ENCODE measurements at places on chromosomes 16 and 17. TPM values are rescaled to one million over a fixed set of nuclear protein-coding genes. Genes with fewer than 3 reads are reported as not detected.

Gene PRSS33
- total RNA-seq = not detected

Gene ALOX15B
- not detected for total RNA-seq

Gene TNFRSF17
- 6.2 TPM for total RNA-seq

Gene RASD1
- total RNA-seq = not detected

Gene TP53
- total RNA-seq = 14.0 TPM

Gene ARMC7
- total RNA-seq = 6.1 TPM

Gene DLG4
- 8.5 TPM for total RNA-seq

Gene FSCN2
- total RNA-seq = 0.63 TPM

Gene DNASE1L2
- total RNA-seq = 5.2 TPM

DNA sequence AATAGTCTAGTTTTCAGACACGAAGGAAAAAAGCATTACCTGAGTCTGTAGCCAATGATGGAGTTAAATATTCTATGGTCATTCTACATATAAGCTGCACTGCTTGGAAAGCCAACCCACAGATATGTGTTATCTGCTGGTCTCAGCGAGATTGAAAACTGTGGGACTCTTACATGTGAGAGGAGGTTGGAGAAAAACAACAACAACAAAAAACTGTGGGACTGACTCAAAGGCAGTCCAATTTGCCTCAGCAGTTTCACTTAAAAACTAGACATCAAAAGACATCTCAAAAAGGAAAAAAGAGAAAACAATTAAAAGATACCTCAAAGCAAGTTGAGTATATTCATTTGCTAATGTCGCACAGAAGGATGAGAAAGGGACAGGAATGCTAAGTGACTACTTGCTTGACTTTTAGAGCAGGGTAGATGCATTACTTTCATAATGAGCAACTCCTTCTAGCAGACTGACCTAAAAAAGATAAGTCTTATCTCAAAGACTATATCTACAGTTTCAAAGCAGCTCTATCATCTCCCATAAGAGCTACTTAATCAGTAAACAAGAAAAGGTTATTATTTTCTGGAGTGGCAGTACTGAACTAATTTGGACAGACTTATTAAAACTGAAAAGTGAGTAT is 35.5 kb upstream of the ITGA2B start:
- no peak for DNase-seq

- DNase-seq = peak; percentile 55
Observed at GRCh38 chr17:57636985-57637665, 108.0 kb downstream of the CCDC182 start.

DNA sequence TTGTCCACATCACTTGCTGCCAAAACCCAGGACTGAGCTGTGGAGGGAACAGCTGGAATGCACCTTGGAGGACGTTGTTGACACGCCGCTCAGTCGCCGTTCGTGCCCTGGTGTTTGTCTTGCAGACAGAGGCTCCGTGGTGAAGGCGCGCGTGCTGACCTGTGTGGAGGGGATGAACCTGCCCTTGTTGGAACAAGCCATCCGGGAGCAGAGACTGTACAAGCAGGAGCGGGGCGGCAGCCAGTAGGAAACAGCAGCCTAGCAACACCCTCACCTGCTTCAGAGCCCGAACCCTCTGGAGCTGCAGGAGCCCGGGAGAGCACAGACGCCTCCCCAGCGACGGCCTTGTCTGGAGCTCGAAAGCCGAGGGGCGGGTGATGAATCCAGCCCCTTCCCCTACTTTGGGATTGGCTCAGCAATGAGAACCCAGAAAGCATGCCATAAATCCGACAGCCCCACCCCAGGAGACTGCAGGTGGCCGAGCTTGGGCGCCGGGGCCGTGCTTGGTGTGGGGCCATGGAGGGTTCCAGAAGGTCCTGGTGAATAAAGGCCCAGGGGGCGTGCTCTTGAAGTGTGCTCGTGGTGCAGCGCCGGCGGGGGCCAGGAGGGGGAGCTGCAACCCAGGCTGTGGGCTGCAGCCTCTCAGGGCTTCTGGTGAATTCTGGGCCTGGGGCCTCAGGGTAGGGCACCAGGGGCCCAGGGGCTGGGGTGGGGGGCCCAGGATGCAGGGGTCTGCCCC is 470 bp upstream of the CDK3 start:
- DNase-seq = peak; percentile 92

DNA sequence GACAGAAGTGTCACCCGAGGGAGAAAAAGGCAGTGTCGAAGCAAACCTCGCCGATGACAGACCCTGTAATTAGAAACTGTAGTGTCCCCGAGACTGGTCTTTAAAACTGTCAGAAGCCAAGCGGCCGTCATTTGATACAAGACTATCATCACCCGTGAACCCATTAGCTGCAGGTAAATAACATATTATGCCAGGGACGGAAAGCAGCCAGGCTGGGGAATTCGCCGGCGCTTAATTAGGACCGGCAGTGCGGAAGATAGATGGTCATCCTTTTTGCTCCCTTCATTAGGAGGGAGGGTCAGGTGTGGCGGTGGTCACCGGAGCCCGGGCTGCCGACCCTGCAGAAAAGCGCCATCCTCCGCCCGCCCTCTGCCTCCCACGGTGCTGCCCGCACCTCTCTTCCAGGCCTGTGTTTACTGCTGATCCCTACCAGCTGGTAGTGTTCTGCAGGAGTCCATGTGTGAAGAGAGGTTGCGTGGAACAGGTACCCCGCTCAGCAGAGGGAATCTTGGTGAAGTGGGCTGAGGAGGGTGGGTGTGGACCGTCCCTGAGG is 109.4 kb upstream of the GSE1 start:
- DNase-seq = no peak

DNA sequence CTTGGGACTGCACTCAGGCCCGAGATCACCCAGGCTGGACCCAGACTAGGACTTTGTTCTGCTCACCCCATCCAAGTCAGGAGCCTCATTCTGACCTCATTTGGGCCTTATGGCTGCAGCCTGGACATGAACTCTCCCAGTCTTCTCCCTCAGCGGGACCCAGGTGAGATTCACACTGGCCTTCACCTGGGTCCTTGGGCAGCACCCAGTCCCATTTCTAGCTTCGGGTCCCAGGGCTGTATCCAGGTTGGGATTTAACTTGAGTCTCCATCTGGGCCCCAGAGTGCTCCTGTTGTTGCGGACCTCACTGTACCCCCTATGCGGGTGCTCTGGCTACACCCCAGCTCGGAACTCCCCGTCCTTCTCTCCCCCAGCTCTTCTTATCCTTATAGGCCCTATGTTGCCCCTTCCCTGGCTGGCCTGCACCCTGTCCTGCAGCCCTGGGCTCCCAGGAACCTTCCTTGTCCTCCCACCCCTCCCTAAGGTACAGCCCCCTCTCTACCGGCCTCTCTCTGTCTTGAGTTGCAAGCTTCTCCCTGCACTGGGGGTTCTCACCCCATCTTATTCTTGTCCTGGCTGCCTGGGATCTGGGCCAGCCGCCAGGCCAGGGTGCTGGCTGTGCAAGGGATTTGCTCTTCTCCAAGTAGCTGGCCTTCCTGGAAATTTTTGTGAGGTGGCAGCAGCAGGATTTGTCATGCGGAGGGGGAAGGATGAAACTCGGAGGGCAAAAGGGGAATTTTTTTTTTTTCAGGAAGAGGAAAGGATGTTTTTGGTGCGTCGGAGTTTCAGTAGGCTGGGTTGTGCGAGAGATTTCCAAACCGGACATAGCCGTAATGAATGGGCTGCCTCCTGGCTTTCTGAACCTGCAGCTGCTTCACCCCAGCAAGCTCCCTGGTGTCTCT is 904 bp downstream of the MAP2K3 start:
- no peak for DNase-seq

GRCh38 chr16:15873301-15873700 is 15.1 kb downstream of the CEP20 start:
- DNase-seq = no peak

- no peak for DNase-seq
Observed at GRCh38 chr16:55690841-55691240, 35.1 kb downstream of the SLC6A2 start.

- DNase-seq = no peak
Observed at GRCh38 chr16:57800200-57801097, 1.8 kb downstream of the KIFC3 start.

DNA sequence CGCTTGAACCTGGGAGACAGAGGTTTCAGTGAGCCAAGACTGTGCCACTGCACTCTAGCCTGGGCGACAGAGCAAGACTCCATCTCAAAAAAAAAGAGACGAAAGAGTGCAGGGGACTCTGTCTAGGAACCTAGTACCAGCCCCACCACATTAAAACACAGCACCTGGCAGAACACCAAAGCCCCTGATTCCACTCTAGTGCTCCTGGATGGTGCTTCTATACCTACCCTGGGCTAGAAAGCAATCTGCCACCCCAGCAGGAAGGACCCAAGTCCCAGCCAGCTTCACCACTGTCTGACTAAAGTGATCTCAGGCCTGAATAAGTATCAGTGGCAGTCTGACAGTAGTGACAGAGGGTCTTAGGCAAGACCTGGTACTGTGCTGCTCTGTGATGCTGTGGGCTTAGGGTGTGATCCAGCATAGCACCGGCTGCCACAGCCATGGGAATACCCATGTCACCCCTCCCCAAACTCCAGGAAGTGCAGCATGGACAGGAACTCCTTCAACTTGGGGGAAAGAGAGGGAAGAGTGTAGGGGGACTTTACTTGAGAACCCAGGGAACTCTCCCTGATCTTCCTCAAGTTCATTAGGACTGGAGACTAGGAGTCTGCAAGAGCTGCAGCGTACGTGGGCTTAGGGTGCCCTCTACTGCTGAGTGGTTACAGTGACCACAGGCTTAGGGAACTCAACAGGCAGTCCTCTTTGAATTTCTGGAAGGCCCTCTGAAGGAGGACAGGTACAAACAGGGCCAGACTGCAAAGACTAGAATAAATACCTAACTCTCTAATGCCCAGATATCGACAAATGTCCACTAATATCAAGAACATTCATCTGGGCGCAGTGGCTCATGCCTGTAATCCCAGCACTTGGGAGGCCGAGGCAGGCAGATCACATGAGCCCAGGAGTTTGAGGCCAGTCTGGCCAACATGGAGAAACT is 30.0 kb upstream of the RNF43 start:
- peak; percentile 93 for DNase-seq

DNA sequence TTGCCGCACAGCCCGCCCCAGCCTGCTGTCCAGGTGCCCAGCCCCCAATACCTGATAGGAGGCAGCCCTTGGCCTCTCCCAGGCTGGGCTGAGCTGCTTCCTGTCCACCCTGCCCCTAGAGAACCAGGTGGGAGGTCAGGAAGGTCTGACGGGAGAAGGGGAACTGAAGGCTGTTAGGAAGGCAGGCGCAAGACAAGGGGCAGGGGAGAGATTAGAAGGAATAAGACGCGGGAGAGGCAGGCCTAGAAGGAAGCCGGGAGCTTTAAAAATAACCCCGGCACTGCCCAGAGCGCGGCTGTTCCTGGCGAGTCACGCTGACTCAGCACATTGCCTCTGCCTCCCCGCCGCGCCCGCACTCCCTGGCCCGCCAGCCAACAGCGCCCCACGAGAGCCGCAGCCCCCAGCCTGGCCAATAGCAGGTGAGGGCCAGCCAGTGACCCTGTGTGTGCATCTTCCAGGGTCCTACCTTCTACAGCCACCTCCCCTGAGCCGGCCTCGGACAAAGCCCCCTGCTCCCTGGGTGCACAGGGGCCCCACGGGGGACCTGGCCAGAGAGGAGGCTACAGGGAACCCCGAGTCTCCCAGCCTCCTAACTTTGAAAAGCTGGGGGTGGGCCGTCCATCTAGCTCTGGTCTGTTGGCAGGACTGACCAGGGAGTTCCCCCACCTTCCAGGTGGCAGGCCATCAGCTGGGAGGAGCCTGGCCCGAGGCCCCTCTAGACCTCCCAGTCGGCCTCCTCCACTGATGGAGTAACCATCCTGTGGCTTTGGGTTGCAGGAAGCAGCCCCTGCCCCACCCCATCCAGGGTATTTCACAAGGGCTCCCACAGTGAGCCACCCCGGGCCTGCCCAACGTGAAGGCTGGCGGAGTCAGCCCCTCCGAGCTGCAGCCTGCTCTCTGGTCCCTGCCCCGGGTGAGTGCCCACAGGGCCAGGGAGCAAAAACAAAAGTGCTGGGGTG is 4.0 kb downstream of the MAFG start:
- no peak for DNase-seq

GRCh38 chr17:57260325-57261083 is 4.2 kb downstream of the MSI2 start:
- no peak for DNase-seq

- no peak for DNase-seq
Observed at GRCh38 chr17:42502926-42503325, 33.1 kb upstream of the NAGLU start.

GRCh38 chr17:81034168-81034777 is 678 bp upstream of the BAIAP2 start:
- no peak for DNase-seq

DNA sequence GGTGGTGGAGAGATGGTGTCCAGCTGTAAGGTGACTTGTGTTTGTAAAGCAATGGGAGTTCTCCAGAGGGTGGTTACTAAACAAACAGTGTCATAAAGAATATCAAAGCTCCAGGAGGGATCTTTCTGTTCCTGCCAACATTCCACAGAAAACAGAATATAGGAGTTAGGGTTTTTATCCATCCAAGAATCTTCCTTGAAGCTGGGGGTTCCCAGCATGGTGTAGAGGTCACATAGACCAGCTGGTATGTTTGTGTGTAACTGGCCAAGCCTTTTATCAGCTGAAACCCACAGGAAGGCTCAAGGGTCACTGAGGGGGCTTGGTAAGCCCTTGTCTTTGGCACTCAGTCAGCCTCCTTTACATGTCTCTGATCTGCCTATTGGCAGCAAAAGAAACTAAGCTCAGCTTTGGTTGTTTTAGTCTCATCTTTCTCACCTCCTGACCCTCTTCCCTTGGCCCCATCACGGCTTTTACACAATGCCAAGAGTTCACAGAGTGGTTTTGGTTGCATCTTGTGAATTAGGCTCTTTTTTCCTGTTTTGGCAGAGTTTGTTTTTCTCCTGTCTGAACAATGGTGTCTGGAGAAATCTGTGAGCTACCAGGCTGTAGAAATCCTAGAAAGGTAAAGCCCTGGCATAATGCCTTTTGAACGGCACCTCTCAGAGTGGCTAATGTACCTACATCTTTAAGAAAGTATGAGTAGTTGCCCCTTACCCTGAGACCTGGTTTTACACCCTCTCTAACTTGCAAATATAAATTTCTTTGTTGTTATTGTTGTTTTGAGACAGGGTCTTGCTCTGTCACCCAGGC is 4.6 kb downstream of the CNTD1 start:
- no peak for DNase-seq

- DNase-seq = no peak
Observed at GRCh38 chr17:48755356-48755755, 26.8 kb upstream of the HOXB13 start.

GRCh38 chr17:14197057-14197456 is 39.6 kb downstream of the CDRT15 start:
- no peak for DNase-seq

- no peak for DNase-seq
Observed at GRCh38 chr17:72692676-72693075, 399.8 kb downstream of the SLC39A11 start.
